ENCODE measurements at places on chromosomes 4 and X. TPM values are rescaled to one million over a fixed set of nuclear protein-coding genes. Genes with fewer than 3 reads are reported as not detected.

ARMCX1 gene
- total RNA-seq, result not detected

NXT2 gene
- 9.9 TPM for total RNA-seq

GRCh38 chrX:80306007-80306406 lies 114.2 kb upstream of the TENT5D start:
- no peak for DNase-seq

- no peak for DNase-seq
These were observed 53.9 kb downstream of the FAT4 start for GRCh38 chr4:125368671-125369081.

GRCh38 chrX:148958901-148959300 lies 458.5 kb downstream of the AFF2 start:
- no peak for DNase-seq

WDR45 gene
- 115 TPM for total RNA-seq

PABPC4L gene
- not detected for total RNA-seq

DNA sequence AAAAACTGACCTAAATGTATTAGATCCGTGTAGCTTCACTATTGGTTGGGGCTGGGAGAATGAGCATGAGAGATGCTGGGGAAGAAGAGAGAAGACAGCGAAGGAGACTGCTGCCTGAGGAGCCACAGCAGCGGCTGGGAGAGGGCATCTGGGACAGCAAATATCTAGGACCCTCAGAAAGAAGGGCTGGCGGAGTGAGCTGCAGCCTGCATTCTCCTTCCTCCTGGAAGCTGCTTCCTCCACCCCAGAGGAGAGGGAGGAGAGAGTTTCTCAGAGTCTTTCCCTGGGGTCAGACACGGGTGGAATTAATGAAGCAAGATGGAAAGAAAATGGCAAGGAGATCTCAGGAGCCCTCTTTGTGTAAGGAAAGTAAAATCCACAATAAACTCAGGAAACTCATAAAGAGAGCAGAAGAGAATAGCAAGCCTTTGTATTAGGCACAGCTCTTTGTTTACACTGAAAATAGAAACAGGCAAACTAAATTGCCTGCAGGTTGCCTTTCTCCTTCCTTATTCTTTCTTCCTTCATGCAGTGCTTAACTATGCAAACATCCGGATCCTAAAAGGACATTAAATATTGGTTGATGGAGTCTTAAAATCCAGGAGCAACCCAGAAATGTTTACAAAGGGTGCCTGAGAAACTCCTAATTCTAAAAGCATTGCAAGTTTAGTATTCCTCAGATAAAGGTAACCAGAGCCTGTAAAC lies 130.3 kb upstream of the GALNT7 start:
- no peak for DNase-seq

GRCh38 chr4:118154649-118155048 lies 120.4 kb downstream of the NDST3 start:
- no peak for DNase-seq

DNA sequence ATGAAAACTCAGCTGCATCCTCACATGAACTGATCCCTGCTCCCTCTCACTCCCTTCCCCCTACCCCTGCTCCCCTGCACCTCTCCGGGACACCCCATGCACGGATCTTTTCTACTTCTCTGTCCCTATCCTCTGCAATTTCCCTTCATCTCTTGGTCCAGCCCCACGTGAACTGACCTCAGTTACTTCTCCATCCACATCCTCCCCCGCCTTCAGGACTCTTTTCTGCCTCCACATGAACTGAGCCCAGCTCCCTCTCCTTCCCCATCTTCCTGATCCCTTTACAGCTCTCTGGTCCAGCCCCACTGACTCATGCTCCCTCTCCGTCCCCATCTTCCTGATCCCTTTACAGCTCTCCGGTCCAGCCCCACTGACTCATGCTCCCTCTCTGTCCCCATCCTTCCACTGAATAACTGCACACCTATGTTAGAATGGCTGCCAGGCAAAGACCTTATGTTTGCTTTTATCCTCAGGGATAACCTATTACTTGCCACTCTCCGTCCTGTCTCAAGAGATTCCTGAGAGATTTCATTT lies 5.6 kb downstream of the CETN2 start:
- no peak for DNase-seq

- DNase-seq, result no peak
These were observed 62.0 kb upstream of the TLR2 start for GRCh38 chr4:153622093-153622492.

GRCh38 chr4:182764137-182764536 lies 153.0 kb downstream of the DCTD start:
- no peak for DNase-seq

KIAA1210 gene
- 0.87 TPM for total RNA-seq

- DNase-seq, result no peak
These were observed 56.6 kb downstream of the AASDH start for GRCh38 chr4:56330691-56331090.

GRCh38 chr4:24007860-24008261 lies 118.0 kb upstream of the PPARGC1A start:
- DNase-seq, result no peak

DNA sequence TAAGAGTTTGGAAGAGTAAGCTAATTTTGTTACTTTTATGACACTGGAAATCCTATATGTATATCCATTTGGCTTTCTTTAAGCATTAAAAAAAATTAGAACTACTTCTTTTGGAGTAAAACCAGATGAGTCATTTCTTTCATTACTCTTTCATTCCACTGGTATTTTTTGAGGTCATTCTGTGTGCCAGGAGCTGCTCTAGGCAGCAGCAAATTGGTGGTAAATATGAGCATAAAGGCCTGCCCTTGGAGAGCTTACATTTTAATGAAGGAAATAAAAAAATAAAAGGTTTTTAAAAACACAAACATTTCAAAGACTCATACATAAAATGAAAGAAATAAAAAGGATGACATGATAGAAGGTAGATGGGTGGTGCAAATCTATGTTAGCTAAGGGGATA lies 37.4 kb downstream of the MID1 start:
- DNase-seq, result no peak

DNA sequence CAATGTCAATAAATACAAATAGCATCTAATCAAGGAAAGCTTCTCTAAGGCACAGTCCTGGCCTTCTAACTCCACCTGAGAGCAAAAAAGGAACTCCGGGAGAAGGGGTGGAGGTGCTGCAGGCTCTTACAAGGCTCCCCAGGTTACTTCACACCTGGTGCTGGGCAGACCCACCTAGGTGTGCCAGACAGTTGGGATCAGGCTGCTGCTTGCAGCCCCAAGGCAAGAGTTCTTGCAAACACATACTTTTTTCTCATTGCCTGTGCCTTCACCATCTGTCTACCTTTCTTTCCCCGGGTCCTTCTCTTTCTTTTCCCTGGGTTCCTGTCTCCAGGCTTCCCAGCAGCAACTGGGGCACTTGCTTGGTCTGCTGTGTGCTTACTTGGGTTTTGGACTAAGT lies 81.4 kb upstream of the STIM2 start:
- no peak for DNase-seq

DNA sequence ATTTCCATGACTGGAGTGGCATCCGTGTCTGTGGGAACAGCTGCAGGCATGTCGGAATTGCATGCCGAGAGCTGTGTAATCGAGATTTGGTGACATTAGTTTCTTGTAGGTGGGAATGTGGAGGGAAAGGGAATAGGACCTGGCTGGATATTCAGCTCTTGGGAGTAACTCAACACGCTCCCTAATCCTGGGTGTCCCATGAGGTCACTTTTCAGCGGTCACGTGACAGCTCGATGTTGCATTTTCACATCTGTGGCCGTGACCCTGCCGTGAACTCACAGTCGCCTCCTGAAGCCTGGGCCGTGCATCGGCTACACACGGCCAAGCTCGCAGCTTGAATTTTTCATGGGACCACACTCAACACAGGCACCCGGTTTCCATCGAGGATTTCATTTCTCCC lies 25.8 kb upstream of the PSAPL1 start:
- no peak for DNase-seq

VCX3B gene
- total RNA-seq, result not detected

ITIH6 gene
- total RNA-seq, result not detected

ARMCX2 gene
- not detected for total RNA-seq

DNA sequence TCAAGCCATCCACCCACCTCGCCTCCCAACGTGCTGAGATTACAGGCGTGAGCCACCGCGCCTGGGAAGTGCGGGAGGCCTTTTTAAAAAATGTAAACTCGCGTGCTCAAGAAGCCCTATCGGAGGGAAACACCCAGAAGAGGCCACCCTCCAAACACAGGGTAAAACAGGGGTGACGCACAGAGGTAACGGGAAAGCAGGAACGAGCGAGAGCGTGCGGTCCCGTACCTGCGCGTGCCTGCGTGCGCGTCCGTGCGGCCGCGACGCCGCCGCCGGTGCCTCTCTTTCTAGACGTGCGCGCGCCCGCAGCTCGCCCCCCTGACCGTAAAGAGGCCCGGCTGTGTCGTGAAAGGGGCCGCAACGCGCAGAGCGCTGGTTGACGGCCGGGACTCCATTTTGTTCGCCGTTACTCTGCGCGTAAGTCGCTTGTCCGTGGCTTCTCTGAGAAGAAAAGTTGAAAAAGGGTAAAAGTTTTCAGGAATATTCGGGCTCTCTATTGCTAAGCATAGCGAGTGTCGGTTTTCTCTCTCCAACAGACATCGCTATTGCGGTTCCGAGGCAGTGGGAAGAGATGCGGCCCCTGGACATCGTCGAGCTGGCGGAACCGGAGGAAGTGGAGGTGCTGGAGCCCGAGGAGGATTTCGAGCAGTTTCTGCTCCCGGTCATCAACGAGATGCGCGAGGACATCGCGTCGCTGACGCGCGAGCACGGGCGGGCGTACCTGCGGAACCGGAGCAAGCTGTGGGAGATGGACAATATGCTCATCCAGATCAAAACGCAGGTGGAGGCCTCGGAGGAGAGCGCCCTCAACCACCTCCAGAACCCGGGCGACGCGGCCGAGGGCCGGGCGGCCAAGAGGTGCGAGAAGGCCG lies at the start of gene MRFAP1:
Gene MRFAP1, plus strand, starts transcription at position 394 of the 872 bp plus-strand sequence. Its CDS starts 178 bp downstream, at position 572.
- DNase-seq, result peak; percentile 98

GRCh38 chrX:133434197-133434820 lies 19.0 kb upstream of the GPC4 start:
- no peak for DNase-seq

DNA sequence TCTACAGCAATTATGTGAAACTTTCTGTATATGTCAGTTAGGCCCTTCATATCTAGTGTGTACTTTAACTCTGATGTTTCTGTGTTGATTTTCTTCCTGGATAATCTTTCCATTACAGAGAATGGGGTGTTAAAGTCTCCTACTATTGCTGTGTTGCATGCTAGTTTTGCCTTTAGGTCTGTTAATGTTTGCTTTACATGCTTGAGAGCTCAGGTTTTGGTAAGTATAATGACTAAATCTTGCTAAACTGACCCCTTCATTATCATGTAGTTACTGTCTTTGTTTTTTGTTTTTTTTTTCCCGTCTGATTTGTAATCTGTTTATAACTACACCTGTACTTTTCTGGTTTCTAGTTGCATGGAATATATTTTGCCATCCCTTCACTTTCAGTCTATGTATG lies 63.6 kb upstream of the UGT2B15 start:
- no peak for DNase-seq

PHEX gene
- total RNA-seq, result 1.3 TPM

DNA sequence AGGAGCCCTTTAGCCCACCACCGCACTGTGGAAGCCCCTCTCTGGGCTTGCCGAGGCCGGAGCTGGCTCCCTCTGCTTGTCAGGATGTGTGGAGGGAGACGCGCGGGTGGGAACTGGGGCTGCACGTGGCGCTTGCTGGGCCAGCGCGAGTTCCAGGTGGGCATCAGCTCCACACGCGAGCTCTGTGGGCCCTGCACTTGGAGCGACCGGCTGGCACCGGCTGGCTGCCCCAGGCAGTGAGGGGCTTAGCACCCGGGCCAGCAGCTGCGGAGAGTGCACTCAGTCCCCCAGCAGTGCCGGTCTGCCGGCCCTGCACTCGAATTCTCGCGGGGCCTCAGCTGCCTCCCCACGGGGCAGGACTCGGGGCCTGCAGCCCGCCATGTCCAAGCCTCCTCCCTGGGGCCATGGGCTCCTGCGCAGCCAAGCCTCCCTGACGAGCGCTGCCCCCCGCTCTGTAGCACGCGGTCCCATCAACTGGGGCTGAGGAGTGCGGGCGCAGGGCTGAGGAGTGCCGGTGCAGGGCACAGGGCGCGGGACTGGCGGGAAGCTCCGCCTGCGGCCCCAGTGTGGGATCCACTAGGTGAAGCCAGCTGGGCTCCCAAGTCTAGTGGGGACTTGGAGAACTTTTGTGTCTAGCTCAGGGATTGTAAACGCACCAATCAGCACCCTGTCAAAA lies 93.6 kb downstream of the DTHD1 start:
- DNase-seq, result no peak

GRCh38 chr4:56659946-56660345 lies 21.1 kb downstream of the HOPX start:
- DNase-seq, result no peak

GRCh38 chr4:112895811-112896608 lies 153.4 kb upstream of the ANK2 start:
- DNase-seq, result no peak

CNOT6L gene
- 7.0 TPM for total RNA-seq

GRCh38 chr4:821631-822030 lies 4.3 kb downstream of the CPLX1 start:
- DNase-seq, result no peak

DNA sequence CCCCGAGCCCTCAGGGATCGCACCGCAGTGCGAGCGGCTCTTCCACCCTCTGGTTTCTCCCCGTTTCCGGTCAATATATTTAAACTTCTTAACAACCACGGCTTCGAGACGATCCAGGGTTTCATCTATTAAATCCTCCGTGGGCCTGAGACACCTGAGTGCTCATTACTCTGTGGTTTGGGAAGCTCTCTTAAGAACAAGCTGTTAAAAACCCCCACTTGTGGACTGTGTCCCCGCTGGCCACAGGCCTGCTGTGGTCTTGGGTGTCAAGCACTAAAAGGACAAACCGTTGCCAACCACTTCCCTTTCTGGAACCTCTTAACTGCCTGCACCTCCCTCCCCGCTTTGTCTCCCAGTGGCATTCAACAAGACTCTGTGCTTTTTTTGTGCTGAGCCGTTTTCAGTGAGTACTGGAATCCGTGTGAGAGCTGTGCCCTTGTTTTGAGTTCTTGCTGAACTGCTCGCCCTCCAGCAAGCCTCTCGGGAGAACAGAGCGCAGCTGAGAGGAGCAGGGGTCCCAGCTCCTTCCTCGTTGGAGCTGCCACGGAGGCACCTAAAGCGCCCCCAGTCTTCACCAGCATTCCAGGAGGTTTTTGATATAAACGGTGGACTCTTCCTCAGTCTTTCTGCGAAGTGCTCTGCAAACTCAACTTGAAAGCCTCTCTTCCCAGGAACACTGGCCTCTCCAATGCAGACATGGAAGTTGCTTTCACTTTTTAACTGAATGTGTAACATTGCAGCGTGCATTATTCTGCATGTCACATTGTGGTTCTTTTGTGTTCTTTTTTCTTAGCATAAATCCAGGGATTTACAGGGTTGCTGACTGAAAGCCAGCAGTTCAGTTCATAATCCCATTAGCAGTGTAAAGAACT lies 691 bp upstream of the IGFBP7 start:
- DNase-seq, result no peak

PRRG1 gene
- total RNA-seq, result not detected

GRCh38 chrX:45191383-45191782 lies 9.3 kb downstream of the DIPK2B start:
- no peak for DNase-seq

DNA sequence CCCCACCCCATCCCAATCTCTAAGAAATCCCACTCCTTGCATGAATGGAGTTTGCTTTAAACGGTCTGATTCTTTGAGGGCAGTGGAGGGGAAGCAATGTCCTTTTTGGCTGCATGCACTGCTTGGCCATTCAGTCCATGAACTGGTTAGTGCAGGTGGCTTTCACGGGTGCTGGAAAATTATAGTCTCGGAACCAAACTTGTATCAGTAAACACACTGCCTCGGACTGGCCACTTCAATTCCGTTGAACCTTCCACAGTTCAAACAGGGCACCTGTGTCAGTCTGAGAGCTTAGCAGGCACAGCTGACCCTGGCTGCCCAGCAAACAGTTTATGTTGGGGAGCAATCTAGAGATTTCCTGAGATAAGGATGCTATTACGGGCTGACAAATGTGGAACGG lies 255.6 kb downstream of the DHX15 start:
- no peak for DNase-seq

All from Karpas-422 (cell line).